Activated naive CD8-positive, alpha-beta T cell treated with anti-CD3 and anti-CD28 coated beads, Interleukin-2, amount 10 ng/mL, durations not matched to agents 7 days and 5 days (primary cell): ENCODE measurements at places on chromosomes 2 and 18. TPM values are rescaled to one million over a fixed set of nuclear protein-coding genes. Genes with fewer than 3 reads are reported as not detected.

Gene TBR1
- total RNA-seq = not detected

Gene NXPH2
- total RNA-seq = not detected

Gene ARHGAP15
- total RNA-seq = 141 TPM

- H3K4me3 ChIP-seq = no peak overlapping the region
- H3K4me1 ChIP-seq = peaks cover 15% of the 10 kb centered on the region
- peaks cover 2% of the 10 kb centered on the region for H3K36me3 ChIP-seq
- H3K27ac ChIP-seq = no peak overlapping the region
- DNase-seq = no peak
These were observed 2.6 kb downstream of the THADA start for GRCh38 chr2:43593254-43593653.

- H3K4me3 ChIP-seq = no peak overlapping the region
- peaks cover 18% of the 10 kb centered on the region for H3K36me3 ChIP-seq
- DNase-seq = no peak
- H3K27me3 ChIP-seq = no peaks in the 10 kb centered on the region
These were observed 23.7 kb downstream of the METTL8 start for GRCh38 chr2:171410101-171410500.

GRCh38 chr2:12979066-12979465, 262.3 kb downstream of the TRIB2 start:
- H3K4me3 ChIP-seq = no peak overlapping the region
- DNase-seq = no peak
- H3K27me3 ChIP-seq = peaks cover 23% of the 10 kb centered on the region
- no peaks in the 10 kb centered on the region for H3K4me1 ChIP-seq
- no peak overlapping the region for H3K27ac ChIP-seq

DNA sequence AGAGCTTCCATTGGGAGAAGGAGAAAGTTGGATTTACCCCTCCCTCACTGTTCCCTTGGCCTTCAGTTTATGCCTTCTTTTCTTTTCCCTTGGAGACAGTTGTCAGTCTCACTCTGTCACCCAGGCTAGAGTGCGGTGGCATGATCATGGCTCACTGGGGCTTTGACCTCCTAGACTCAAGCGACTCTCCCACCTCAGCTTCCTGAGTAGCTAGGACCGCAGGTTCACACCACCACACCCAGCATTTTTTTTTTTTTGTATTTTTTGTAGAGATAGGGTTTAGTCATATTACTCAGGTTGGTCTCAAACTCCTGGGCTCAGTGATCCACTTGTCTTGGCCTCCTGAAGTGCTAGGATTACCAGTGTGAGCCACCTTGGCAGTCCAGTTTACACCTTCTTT, 49.9 kb downstream of the SLC9A4 start:
- no peak overlapping the region for H3K27ac ChIP-seq
- no peak overlapping the region for H3K4me3 ChIP-seq
- H3K36me3 ChIP-seq = no peaks in the 10 kb centered on the region
- DNase-seq = no peak
- H3K4me1 ChIP-seq = peaks cover 2% of the 10 kb centered on the region

DNA sequence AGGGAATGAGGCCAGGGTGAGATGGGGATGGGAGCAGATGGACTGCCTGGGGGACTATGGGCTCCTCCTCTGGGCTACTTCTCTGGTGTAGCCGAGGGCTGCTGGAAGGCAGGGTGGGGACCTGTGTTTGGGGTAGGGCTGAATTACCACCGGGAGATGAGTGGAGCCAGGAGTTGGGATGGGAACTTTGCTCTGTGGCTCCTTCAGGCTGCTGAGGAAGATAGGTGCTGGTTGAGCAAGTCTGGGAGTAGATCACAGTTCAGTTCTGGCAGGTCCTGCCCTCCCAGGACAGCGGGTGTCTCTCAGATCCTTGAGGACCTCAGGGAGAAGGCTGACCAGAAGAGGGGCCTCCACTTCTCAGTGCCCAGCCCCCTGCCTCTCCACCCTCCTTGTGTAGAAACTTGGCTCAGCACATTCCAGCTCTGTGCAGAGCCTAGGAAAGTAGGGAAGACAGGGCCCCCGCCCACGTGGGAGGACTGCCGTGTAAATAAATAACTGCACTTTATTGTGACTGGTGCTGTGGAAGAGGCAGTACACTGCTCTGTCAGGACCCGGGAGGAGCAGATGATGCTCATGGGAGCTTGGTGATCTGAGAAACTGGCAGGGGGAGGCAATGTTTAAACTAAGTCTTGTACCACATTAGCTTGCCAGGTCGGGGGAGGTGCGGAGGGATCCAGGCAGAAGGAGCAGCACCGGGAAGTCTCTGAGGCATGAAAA, 15.3 kb downstream of the TET3 start:
- H3K27ac ChIP-seq = no peak overlapping the region
- H3K36me3 ChIP-seq = peaks cover 4% of the 10 kb centered on the region
- no peak overlapping the region for H3K4me3 ChIP-seq
- H3K4me1 ChIP-seq = peaks cover 45% of the 10 kb centered on the region

Gene ASTL
- total RNA-seq = 12.2 TPM

Gene RPRM
- total RNA-seq = not detected

DNA sequence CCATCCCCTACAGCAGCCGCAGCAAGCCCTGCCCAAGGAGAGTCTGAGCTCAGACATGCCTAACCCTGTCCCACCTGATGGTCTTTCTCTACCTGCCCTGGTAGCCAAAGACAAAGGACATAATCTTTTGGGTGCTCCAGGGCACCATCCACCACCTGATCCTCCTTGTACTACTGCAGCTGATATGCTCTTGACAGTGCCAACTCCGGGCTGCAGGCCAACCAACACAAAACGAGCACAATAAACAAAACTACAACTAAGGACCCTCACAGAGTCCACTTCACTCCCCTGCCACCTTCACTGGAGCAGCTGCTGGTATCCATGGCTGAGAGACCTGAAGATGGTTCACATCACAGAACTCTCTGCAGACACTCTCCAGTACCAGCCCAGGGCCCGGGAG, 106.3 kb downstream of the GRB14 start:
- H3K27ac ChIP-seq = no peak overlapping the region
- DNase-seq = no peak
- no peak overlapping the region for H3K4me3 ChIP-seq
- H3K4me1 ChIP-seq = no peaks in the 10 kb centered on the region
- no peaks in the 10 kb centered on the region for H3K27me3 ChIP-seq
- no peaks in the 10 kb centered on the region for H3K36me3 ChIP-seq

Gene AMER3
- total RNA-seq = not detected

DNA sequence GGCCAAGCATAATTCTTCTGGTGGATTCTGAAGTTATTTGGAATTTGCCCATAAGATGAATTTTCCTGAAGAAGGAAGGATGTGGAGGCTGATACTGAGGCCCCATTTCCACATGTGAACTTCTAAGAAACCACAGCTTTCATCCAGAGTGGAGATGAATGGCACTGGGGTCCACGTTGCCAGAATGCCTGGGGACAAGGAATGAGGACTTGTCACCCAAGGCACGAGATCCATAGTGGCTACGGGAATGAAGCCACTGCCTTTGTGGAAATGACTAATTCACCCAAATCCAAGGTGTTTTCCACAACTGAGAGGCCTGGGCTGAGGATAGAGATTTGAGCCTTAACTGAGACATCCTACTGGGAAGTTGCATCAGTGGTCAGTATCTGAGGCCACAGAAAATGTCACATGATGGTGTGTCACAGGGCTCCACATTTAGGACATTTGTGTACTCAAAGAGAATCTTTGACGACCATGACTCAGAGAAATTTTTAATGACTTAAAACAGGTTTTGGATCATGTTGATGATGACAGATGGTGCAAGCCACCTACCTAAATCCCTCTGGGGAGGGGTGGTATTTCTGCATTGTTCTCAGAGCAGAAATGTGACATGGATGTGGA, 286.1 kb downstream of the SOX11 start:
- H3K27ac ChIP-seq = no peak overlapping the region
- H3K27me3 ChIP-seq = peaks cover 2% of the 10 kb centered on the region

- no peak for DNase-seq
- H3K4me1 ChIP-seq = no peaks in the 10 kb centered on the region
- no peak overlapping the region for H3K27ac ChIP-seq
- peaks cover 32% of the 10 kb centered on the region for H3K27me3 ChIP-seq
- no peak overlapping the region for H3K4me3 ChIP-seq
These were observed 11.2 kb upstream of the SPRED2 start for GRCh38 chr2:65443509-65444186.

Gene ADCYAP1
- total RNA-seq = not detected

Gene EFR3B
- total RNA-seq = 0.08 TPM

GRCh38 chr2:158056875-158057274, 44.8 kb upstream of the UPP2 start:
- no peak overlapping the region for H3K27ac ChIP-seq
- no peak overlapping the region for H3K4me3 ChIP-seq
- no peaks in the 10 kb centered on the region for H3K27me3 ChIP-seq
- no peaks in the 10 kb centered on the region for H3K4me1 ChIP-seq

Gene CRYBA2
- not detected for total RNA-seq

Gene PLA2R1
- not detected for total RNA-seq

Gene SLC20A1
- total RNA-seq = 105 TPM

DNA sequence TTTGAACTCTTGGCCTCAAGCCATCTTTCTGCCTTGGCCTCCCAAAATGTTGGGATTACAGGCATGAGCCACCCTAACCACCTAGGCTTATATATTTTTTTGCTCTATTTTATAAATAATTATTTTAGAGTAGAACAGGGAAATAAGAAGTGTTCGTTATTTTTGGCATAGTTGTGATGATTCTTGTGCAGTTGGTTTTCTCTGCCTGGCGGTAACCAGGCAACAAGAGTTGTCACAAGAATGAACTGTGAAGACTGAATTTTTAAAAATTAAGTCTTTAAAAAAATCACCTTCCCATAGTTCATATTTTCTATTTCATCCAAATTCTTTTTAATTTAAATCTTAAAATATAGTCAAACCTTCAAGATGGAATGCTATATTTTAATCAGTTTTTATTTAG, 310.2 kb downstream of the ARL6IP6 start:
- H3K4me1 ChIP-seq = no peaks in the 10 kb centered on the region
- no peak overlapping the region for H3K27ac ChIP-seq
- no peak overlapping the region for H3K4me3 ChIP-seq
- no peaks in the 10 kb centered on the region for H3K27me3 ChIP-seq
- H3K36me3 ChIP-seq = no peaks in the 10 kb centered on the region

GRCh38 chr2:157261199-157261782, 3.8 kb downstream of the GALNT5 start:
- no peak overlapping the region for H3K27ac ChIP-seq
- peaks cover 12% of the 10 kb centered on the region for H3K4me1 ChIP-seq
- H3K27me3 ChIP-seq = no peaks in the 10 kb centered on the region

GRCh38 chr2:203722411-203722810, 16.0 kb downstream of the CD28 start:
- peaks cover 57% of the 10 kb centered on the region for H3K4me1 ChIP-seq
- no peak overlapping the region for H3K4me3 ChIP-seq
- no peak for DNase-seq
- H3K27me3 ChIP-seq = no peaks in the 10 kb centered on the region

DNA sequence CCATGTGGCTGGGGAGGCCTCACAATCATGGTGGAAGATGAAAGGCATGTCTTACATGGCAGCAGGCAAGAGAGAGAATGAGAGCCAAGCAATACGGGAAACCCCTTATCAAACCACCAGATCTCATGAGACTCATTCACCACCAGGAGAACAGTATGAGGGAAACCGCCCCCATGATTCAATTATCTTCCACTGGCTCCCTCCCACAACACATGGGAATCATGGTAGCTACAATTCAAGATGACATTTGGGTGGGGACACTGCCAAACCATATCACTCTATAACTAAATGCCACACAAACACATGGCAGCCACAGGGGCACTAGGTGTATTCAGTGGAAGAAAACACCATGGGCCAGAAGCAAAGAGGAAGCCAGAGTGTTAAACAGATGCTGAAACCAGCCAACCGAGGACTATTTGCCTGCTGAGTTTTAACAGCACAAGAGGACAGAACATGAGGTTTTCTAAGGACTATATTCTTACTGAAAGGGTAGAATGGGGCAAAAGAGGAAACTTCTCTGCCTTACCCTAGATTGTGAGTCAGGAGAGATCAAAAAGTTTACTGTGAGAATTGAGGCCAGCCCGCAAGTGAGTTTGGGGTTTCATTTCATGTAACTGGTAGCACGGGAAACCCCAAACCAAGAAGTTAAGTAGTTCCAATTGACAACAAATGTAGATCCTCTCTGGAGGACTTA, 49.2 kb downstream of the SIGLEC15 start:
- peak overlapping the region; percentile 88 for H3K27ac ChIP-seq
- H3K36me3 ChIP-seq = peaks cover 68% of the 10 kb centered on the region
- no peaks in the 10 kb centered on the region for H3K27me3 ChIP-seq

DNA sequence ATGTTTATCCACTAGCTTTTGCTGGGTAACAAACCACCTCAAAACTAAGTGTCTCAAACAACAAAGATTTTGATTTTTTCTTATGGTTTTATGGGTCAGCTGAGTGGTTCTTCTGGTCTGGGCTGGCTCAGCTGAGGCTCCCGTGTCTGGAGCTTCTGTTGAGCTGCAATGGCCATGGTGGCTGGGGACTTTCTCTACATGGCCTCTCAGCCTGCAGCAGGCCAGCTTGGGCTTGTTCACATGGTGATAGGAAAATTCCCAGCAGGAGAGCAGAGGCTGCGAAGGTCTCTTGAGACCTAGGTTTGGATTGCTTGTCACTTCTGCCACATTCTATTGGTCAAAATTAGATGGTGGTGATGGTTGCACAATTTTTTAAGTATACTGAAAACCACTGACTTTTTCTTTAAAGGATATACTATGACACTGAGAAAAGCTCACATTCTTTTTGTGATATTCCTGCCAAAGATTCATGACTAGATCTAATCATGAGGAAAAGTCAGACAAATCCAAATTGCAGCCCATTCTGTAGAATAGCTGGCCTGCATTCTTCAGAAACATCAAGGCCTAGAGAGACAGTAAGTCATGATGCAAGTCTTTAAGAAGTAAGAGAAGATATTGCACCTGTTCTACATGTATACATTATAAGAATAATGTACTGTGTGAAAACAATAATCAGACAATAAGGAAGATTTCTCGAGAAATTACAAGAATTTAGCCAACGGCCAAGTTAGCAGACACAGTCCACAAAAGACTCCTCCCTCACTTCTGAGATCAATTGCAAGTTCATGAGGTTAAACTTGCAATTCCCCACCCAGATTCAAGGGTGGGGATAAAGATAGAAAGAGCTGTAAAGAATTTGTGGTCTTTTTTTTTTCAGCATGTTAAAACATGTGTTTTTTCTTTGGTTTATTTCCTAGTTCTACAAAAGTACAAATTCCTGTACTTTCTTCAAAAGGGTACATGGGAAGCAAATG, 35.0 kb upstream of the IL1R2 start:
- H3K4me3 ChIP-seq = no peak overlapping the region
- no peaks in the 10 kb centered on the region for H3K27me3 ChIP-seq
- H3K4me1 ChIP-seq = no peaks in the 10 kb centered on the region
- DNase-seq = no peak

DNA sequence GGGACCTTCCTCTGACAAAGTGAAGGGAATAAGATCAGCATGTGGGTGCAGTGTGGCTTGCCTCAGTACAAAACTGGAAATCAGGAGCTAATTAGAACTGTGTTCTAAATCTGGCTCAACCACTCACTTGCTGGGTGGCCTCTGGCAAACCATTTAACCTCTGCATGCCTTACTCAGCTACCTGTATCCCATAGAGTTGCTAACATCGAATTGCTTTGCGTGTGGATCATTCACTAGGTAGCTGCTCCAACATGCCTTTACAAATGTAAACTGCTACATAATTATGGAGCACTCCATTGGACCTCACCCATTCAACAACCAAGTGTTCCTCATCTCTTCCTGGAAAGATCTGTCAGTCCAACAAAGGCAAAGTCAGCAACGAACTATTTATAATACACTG, 19.0 kb downstream of the PLEKHM3 start:
- H3K4me3 ChIP-seq = no peak overlapping the region
- no peak overlapping the region for H3K27ac ChIP-seq
- peaks cover 3% of the 10 kb centered on the region for H3K4me1 ChIP-seq
- no peak for DNase-seq
- no peaks in the 10 kb centered on the region for H3K36me3 ChIP-seq
